ENCODE measurements at places on chromosomes 11 and 22.

DNA sequence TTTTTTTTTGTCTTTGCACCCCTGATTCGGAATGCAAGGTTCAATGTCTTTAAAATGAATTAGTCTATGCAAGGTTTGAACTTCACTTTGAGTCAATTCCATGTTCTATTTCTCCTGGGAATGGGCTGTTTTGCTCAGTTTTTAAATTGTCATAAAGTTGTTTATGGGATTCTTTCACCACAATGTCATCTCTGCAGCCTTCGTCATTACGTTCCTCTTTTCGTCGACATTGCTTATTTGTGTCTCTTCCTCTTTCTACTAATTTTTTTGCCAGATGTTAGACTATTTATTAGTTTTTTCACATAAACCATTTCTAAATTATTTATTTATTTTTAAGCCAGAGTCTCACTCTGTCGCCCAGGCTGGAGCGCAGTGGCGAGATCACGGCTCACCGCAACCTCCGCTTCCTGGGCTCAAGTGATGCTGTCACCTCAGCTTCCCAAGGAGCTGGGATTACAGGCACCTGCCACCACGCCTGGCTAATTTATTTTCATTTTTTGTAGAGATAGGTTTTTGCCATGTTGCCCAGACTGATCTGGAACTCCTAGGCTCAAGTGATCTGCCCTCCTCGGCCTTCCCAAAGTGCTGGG, 7.1 kb upstream of the TNNT3 start:
- no peak for DNase-seq

DNA sequence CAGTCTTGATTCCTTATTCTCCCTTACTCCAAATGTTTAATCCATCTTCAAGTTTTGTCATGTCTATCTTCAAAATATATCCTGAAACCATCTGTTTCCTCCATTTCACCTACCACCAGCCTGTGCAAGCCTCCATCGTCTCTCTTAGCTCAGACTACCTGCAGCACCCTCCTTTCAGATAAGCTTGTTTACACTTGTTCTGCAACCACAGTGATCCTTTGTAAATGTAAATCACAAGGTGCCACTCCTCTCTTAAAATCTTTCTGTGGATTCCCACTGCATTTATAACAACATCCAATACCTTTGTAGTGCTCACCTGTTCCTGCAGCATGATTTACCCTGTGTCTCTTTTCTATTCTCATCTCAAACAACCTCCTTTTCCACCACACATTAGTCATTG, 31.8 kb upstream of the GPR83 start:
- no peak for DNase-seq

GRCh38 chr11:111046291-111046690, 199.2 kb upstream of the POU2AF2 start:
- DNase-seq, result peak; percentile 45

GRCh38 chr11:23097891-23098290, 237.6 kb upstream of the CCDC179 start:
- DNase-seq, result no peak

DNA sequence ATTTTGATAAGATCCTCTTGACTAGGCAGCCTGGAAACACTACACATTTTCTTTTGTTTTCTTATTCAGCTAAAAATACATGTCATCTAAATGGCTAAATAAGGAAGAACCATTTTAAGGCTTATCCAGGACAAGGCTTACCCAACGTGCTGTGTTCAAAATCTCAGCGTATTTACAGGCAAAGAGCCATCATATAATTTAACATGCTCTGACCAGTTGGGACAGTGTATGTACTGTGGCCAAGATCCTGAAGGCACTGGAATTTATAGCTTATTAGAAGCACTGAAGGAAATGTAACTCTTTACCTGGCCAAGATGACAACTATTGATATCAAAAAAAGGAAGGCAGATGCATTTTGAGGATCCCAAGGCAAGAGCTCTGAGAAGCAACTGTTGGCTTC, 71.1 kb downstream of the PPFIBP2 start:
- DNase-seq, result no peak

DNA sequence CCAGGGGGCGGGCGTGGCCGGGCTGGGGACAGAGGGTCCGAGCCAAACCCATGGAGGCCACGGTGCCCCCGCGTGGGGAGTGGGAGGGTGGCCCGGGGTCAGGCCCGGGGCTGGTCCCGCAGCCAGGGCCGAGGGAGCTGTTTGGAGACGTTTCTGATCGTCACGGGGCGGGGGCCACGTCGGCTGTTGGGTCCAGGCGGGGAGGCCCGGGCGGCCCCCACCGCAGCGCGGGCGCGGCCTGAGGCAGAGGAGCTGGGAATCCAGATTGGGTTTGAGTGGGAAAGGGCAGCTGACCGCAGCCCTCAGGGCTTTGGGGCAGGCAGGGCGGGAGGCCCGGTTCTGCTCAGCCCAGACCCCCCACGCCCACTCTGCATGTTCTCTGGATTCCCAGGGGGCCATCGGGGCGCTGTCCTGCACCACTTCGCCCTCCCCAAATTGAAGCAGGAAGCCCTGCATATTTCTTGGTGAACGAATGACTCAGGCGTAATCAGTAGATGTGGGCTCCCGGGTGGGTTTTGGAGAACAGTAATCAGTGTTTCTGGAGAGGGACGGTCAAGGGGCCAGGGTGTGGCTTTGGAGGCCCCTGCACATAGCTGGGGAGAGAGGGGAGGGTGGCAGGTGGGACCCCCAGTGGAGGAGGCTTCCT, 583 bp downstream of the MRPL23 start:
- DNase-seq, result no peak

DNA sequence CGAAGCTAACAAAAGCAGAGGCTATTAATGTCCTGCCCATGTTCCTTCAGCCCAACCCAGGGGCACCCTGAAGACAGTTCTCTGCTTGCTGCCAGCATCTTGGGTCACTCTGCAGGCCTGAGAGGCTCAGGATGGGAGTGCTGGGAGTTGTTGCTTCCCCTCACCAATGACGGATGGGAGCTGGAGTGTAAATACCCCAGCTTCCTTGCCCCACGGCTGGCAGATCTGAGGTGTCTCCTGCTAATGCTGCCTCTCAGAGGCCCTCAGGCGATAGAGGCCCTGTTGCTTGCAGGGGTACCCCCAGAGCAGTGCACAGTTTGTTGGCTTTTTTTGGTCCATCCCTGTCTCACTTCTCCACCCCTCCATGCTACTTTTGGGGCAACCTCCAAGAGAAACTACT, 32.9 kb downstream of the IFT27 start:
- no peak for DNase-seq

DNA sequence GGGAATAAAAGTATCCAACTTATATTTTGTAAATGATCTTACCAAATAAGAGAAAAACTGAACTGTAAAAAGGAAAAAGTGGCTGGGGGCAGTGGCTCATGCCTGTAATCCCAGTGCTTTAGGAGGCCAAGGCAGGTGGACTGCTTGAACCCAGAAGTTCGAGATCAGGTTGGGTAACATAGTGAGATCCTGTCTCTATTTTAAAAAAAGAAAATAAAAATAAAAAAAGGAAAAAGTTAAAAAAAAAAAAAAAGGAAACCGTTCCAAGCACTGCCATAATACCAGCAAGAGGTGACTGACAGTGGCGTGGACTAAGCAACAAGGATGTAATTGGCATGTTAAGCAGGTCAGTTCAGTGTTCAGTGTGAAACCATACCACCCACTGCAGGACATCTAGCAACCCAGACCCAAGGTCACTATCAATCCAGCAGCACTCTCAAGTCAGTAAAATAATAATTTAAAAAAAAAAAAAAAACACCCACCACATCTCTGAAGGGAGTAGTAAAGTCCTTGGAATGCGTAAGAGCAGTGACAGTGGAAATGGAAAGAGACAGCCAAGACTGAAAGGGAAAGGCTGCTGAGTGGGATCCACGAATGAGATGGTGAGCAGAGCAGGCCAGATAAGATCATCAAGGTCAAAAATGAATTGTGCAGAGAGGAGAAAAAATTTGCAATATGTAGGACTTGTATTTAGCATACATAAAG, 43.6 kb downstream of the MAPK1 start:
- DNase-seq, result peak; percentile 64

GRCh38 chr22:34111210-34111824, 191.0 kb upstream of the LARGE1 start:
- peak; percentile 12 for DNase-seq
